ENCODE measurements at places on chromosomes 7 and 10.

DNA sequence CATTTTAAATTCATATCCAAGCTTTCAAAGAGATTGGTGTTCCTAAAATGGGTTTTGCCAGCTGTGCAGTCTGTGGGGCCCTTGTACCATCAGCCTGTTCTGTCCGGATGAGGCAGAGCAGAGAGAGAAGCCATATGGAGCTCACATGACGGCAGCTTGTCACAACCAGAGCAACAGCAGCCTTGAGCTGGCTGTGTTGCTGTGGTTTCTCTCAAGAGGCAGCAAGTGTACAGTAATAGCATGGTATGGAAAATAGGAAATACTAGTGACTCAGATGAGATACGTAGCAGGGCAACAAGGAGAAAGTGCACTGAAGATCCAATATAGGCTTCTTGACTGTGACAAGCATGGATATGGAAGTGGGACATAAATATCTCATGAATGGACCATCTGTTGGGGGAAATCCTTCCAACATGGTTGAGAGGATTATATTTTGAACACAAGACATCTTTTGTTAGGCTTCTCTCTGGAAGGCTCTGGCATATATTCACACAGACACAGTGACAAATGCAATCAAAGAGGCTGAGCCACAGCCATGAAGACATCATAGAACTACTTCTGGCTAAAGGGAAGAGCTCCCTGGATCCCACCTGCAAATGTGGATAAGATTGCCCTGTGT is 251.0 kb upstream of the TAC1 start:
- no peak for DNase-seq

GRCh38 chr10:111338805-111339204 is 262.0 kb downstream of the ADRA2A start:
- DNase-seq, result no peak

GRCh38 chr10:103463499-103463898 is 4.8 kb upstream of the CALHM1 start:
- no peak for DNase-seq

DNA sequence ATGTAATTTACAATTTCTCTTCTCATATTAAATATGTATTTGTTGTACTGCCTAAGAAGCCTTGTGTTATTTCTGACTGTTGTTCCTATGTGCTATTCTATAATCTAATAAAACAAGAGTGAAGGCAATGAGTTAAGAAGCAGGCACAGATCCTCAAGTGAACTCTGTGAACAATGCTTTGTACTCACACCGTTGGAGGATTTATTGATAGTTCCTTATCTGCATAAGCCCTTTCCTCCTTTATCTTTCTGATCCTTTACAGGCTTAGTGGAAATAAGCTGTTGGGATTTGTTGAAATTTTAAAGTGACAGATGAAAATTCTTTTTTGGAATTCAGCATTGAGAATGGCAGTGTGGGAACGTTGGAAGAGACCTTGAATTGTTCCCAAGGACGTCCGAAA is 329.6 kb upstream of the NPVF start:
- no peak for DNase-seq

GRCh38 chr7:156219307-156220077 is 407.2 kb upstream of the SHH start:
- no peak for DNase-seq

GRCh38 chr7:94039368-94040035 is 35.3 kb upstream of the BET1 start:
- DNase-seq, result no peak

GRCh38 chr10:45380903-45381620 is 7.0 kb downstream of the ALOX5 start:
- no peak for DNase-seq

DNA sequence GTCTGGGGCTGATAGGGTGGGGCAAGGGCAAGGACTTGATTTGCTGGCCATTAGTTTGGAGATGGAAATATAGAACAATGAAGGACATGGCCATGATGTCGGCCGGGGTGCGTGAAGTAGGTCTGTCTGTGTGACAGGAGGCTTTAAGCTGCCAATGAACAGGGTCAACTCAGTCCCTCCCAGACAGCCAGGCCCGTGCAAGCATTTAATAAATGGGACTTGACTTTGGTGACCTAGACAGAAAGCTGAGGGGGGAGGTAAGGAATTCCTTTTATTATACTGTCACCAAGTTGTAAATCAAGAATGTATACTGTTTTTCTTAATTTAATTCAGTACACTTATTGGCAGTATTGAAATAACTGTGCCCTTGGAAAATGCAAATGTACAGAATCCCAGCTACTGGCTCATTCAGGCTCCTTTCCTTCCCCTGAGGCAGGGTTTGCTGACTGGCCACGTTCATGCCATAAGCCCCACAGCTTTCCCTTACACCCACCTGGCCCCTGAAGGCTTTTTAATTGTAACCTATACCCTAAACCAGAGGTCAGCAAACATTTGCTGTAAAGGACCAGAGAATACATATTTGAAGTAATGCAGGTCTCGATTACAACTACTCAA is 87.2 kb downstream of the WIPF3 start:
- no peak for DNase-seq

- DNase-seq, result no peak
Measured at GRCh38 chr7:117271566-117271965, 51.3 kb downstream of the WNT2 start.

DNA sequence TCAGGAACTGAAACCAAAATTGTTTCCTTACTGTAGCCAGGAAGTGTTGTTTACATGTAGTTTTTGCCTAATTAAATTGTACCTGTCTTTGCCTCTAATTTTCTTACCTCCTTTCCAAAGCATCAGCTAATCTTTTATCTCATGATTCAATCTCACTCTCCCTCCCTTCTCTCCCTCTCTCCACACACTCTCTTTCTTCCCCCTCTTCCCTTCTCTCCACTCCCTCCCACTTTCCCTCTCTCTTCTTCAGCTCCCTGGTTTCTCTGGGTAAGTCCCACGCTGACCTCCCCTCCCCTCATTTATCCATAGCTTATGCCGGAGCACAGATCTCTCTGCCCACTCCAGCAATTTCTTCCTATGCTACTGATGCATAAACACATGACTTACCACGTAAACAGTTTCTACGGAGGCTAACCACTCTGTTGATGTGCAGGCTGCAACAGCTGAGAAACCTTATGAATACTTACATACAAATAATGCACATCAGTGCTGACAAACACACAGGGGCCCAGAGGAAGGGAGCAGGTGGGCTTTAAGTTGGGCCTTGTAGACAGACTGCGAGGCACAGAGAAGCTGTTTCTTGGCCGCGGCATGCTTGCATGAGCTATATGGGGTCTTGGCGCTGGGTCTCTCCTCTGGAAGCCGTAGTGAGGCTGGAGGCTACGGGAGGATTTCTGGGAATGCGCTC is 174.4 kb upstream of the PLXNA4 start:
- no peak for DNase-seq

- DNase-seq, result no peak
Measured at GRCh38 chr10:111085690-111086353, 9.0 kb downstream of the ADRA2A start.
